ENCODE measurements at places on chromosomes 5 and 9. TPM values are rescaled to one million over a fixed set of nuclear protein-coding genes. Genes with fewer than 3 reads are reported as not detected.

The SLCO6A1 gene
- not detected for total RNA-seq

The PIP5K1B gene
- total RNA-seq: not detected

The IFNA2 gene
- not detected for total RNA-seq

The PCDHGA3 gene
- 0.05 TPM for total RNA-seq

The ZNF462 gene
- 2.7 TPM for total RNA-seq

The TMC1 gene
- not detected for total RNA-seq

The GARIN3 gene
- total RNA-seq: not detected

The PROP1 gene
- 0.18 TPM for total RNA-seq

The PCDHGB6 gene
- total RNA-seq: 0.13 TPM

The DDX41 gene
- total RNA-seq: 77.4 TPM

The KIAA0825 gene
- total RNA-seq: 0.71 TPM

The CTSV gene
- 16.3 TPM for total RNA-seq

The ADAM19 gene
- total RNA-seq: 13.8 TPM

The HRCT1 gene
- total RNA-seq: 0.18 TPM

The TMEM252 gene
- not detected for total RNA-seq

The C9orf152 gene
- total RNA-seq: 0.25 TPM

The PTAR1 gene
- total RNA-seq: 13.2 TPM

The HTR4 gene
- total RNA-seq: not detected

The PCDHGA10 gene
- total RNA-seq: 0.02 TPM

The PGGT1B gene
- total RNA-seq: 26.3 TPM

Measured in A549 treated with dexamethasone at 1 μM for 4 hours (cell line).